NCI-H1105 treated with DMSO at 0.1 percent for 48 hours (cell line): ENCODE measurements at places on chromosomes 5 and 9.

GRCh38 chr5:53749621-53750020 is 189.2 kb downstream of the NDUFS4 start:
- DNase-seq: no peak

- no peak for DNase-seq
Measured at GRCh38 chr5:75275756-75276155, 39.1 kb upstream of the ANKRD31 start.

GRCh38 chr9:131700076-131700475 is 39.8 kb downstream of the RAPGEF1 start:
- no peak for DNase-seq

DNA sequence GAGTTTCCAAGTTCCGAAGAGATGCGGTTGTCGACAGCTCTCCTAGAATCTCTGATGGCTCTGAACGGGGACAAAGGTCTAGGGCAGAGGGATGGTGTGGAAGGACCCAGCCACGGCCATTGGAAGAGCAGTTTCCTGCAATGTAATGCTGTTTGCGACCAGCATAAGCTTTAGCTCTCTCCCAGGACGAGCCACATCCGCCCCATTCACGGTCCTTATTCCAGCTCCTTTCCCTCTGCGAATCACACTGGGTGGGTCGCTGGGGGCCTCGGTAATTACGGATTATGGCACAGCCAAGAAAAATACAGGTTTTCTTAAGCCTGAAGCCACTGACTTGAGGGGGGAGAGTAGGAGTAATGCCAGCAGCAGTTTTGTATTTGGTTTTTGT is 22.7 kb downstream of the ANXA2R start:
- DNase-seq: peak; percentile 56

- DNase-seq: no peak
Measured at GRCh38 chr5:32302835-32303754, 9.6 kb downstream of the MTMR12 start.

GRCh38 chr9:3058409-3058808 is 214.5 kb upstream of the PUM3 start:
- DNase-seq: no peak

DNA sequence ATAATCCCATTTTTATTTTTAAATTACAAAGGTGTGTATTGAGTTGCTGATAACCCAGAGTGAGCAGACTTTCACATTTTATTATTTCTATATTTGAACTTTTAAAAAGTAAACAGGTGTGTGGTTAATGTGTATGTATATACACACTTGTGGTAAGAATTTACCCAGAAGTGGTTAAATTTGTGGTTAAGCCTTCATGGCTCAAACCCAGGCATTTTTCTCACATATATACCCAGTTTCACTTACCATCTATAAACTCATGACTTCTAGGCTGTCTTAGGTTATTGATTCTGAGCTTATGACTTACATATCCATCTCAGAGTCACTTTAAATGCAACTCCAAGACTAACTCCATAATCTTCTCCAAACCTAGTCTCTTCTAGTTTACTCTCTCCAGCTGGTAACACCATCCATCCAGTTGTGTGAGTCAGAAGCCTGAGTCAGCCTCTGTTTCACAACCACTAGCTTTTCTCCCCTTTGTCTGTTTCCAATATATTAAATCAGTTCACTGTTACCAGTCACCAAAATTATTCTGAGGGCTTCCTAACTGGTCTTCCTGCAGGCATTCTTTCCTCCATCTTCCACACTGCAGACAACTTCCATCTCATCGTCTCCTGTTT is 20.2 kb downstream of the ZBED3 start:
- no peak for DNase-seq

DNA sequence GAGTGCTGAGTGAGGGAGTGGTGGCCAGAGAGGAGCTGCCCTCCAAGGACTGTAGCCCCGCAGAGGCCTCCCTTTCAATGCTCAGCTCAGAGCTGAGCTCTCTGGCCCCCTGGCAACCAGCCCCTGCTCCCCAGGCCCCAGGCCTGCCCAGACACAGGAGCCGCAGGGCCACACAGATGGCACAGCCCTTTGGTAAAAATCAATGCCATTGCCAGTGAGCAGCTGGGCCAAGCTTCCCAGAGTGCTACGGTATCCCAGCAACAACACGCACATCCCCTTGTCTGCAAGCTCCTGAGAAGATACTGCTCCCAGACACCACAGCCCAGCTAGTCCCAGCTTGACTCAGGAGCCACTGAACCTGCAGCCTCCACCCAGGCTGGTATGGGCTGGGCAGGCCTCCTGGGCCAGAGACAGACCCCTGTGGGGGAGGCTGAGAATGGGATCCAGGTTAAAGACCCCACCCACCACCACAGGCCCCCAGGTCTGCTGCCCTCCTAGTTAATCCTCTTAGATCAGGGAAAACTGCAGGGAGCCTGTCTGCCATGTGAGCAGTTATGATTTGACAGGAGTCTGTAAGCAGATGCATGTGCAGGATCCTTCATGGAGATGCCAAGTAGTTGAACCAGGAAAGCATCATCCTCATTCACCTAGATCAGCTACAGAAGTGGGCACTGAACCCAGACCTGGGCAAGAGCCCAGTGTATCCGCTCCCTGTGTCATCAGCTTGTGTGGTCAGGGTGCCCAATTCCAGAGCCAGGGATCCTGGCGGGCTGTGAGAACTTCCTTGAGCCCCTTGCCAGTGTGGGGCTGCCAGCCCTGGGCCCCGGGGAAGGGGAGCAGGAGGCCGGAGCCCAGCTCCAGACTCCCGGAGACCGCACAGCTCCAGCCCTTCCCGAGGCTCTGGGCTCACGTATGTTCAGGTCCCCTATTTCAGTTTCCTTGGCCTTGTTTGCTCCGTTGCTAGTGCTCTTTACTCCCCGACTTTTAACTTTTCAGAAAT is 26.7 kb upstream of the ADAMTS2 start:
- peak; percentile 55 for DNase-seq

DNA sequence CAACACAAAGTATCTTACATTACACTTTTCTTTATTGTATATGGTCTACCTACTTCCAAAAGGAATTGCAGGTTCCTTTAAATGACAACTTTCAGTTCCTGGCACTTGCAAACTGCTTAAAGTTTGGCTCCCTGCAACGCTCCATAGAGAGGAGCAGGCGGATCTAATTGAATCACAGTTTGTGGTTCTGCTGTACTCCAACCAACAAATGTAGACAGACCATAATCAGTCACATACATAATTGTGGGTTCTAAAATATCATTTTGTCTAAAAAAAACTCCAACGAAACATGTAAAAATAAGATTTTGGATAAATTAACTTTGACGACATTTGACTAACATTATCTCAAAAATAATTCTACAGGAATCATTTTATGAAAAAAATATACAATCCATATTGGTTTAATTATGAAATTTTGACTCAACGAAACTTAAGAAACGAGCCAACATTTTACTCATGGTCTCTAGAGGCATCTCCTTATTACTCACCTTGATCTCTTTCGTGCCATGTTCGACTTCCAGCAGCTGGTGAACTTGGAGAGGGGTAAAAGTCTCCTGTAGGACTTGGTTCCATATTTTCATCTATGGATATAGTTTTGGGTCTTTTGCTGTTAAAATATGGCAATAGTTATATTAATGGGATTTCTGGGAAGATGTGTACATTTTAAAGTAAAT is 167.6 kb downstream of the NFIB start:
- DNase-seq: no peak

DNA sequence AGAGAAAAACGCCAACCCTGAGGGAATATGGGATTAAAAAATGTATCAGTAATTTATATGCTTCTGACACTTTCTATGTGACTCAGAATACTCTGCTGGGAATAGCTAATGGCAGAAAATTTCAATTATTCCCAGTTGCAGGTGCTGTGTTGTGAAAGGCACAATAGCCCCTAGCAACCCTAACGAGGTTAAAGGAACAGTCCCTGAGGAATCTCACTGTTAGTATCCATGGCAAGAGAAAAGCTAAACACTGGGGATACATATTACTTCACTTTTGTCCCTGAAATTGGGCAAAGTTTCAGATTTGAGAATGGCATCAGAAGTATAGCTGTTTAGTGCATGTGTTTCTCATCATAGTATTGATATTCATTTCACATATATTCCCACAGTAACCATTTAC is 555.0 kb downstream of the RAB3C start:
- no peak for DNase-seq

DNA sequence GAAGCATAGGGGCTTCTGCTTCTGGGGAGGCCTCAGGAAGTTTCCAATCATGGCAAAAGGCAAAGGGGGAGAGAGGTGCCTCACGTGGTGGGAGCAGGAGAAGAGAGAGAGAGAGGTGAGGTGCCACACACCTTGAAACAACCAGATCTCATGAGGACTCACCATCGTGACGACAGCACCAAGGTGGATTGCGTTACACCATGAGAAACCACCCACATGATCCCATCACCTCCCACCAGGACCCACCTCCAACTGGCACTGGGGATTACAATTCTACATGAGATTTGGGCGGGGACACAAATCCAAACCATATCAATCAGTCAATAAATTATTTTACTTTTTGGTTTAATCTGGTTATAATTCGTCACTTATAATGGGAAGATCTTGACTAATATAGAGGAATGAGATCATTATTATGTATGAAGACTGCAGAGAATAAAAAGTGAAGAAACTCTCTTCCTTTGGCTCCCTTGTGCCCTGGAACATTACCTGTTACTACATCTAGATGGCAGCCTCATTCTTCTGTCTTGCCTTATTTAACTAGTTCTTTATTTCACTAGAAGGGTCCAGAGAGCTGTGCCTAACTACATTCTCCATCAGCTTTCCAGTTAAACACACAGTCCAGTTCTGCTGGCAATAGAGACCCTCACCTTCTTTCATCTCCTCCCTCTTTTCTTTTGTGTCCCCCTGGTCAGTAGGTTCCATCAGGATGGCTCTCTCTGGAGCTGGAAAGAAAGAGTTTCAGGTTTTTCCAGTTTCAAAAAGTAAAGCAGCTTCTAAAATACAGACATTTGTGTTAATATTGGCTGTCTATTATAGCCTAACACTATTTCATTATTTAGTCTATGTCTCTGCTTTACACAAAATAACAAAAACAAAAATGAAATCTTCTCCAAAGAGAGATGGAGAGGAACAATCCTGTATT is 21.7 kb upstream of the SPINK7 start:
- DNase-seq: peak; percentile 6

DNA sequence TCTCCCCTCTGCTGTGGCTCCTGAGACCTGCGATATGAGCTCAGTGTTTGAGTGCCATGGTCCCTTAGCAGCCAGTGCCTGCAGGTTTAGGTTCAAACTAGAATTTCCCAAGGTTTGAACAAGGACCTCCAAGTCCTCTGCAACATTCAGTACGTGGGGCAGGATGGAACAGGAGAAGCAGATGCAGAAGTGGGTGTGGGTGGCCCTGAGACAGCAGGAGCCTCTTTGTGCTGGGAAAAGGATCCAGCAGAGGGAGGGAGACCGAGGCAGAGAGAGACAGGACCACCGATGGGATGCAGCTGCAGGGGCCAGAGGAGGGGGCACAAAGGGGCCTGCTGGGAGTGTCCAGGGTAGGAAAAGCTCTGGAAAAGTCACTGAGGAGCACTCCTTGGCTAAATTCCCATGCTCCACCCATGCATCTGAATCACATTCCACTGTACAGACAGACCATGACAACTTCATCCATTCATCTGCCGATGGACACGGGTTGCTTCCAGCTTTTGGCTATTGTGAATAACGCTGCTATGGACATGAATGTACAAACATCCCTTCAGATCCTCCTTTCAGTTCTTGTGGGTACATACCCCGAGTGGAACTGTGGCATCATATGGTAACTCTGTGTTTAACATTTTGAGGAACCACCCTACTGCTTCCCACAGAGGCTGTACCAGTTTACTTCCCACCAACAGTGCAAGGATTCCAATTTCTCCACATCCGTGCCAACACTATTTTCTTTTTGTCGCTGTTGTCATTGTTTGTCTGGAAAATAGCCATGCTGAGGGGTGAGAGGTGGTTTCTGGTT is 26.7 kb upstream of the SUSD3 start:
- DNase-seq: no peak

- peak; percentile 74 for DNase-seq
Measured at GRCh38 chr9:86854898-86855523, 92.3 kb downstream of the GAS1 start.

DNA sequence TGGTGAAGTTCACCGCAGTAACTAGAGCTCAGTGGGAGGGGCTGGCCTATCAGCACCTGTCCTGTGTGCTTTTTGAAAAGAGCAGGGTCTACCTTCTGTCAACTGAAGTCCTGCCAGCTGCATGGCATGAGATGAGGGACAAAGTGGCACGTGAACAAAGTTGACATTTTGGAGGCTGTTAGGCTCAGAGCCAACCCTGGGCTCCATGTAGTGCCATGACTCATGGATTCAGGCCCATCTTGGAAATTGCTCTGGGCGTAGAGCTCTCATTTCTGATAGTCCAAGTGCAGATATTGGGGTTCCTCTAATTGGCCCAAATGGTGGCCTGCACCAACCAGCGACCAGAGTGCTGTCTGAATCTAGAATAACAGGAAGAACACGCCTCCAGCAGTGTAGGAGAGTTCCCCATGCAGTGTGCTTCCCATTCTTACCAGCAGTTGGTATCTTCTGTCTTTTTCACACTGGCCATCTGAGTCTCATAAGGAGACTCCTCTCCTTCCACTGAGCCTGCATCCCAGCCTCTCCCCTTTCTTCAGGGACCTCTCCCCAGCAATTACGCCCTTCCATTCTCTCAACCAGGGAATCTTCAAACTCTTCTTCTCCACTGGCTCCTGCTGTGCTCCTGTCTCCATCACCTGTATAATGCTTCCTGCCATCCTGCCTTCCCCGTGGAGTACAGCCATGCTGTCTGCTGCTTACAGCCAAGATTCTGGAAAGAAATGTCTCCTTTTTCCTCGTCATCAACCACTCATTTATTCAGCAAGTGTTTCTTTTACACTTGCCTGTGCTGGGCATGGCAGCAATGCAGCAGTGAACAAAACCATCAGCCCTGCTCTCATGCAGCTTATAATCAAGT is 30.4 kb downstream of the IRF1 start:
- DNase-seq: no peak

DNA sequence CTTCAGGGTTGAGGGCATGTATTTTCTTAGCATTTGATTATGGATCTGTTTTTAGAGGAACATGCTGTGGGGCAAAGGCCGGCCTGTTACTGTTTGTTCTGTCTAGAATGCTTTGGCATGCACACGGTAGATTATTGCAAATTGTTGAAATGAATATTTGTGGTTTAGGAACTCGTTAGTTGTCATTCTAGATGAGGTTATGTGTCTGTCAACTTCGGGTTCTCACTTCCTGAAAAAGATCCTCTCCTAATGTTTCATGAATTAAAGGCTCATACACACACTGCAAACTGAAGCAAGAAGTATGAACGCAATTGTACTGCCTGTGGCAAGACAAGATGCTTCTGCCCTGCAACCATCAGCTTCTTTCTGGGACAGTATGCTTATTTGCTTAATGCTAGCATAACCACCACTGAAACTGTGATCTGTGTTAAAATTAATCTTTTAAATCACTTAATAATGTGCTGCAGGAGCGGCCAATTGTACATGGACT is 99.6 kb downstream of the BASP1 start:
- DNase-seq: no peak

- DNase-seq: no peak
Measured at GRCh38 chr5:161051920-161052500, 200.0 kb upstream of the ATP10B start.

DNA sequence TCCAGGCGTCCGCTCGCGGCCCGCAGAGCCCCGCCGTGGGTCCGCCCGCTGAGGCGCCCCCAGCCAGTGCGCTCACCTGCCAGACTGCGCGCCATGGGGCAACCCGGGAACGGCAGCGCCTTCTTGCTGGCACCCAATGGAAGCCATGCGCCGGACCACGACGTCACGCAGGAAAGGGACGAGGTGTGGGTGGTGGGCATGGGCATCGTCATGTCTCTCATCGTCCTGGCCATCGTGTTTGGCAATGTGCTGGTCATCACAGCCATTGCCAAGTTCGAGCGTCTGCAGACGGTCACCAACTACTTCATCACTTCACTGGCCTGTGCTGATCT is 294 bp downstream of the ADRB2 start:
- DNase-seq: no peak

- DNase-seq: no peak
Measured at GRCh38 chr5:18101532-18101931, 467.3 kb downstream of the TAF11L14 start.
